ENCODE measurements at places on chromosomes 5 and 9.
A peak's percentile ranks its signal among the peaks of the same experiment; 100 is the strongest.

GRCh38 chr5:82077496-82077895 lies 105.7 kb downstream of the ATG10 start:
- DNase-seq = no peak

GRCh38 chr5:6611334-6612256 lies 21.2 kb downstream of the NSUN2 start:
- DNase-seq = no peak

DNA sequence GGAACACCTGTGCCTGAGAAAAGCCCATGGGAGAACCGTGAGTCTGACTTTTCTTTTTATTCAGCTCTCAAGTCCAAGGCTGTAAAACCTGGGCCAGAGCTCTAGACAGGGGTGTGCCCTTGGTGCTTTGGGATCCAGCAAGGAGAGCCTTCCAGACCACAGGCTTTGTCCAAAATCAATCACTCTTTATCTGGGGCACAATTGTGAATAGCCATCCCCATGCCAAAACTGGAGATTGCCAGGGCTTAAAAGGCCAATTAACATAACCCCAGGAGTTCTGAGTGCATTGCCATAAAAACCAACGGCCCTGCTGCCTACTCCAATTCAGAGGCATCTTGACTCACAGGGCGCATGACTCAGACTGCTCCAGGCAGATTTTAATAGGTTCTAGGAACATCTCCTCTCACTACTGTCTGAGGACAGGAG lies 391.8 kb downstream of the ARHGEF28 start:
- peak; percentile 81 for DNase-seq

DNA sequence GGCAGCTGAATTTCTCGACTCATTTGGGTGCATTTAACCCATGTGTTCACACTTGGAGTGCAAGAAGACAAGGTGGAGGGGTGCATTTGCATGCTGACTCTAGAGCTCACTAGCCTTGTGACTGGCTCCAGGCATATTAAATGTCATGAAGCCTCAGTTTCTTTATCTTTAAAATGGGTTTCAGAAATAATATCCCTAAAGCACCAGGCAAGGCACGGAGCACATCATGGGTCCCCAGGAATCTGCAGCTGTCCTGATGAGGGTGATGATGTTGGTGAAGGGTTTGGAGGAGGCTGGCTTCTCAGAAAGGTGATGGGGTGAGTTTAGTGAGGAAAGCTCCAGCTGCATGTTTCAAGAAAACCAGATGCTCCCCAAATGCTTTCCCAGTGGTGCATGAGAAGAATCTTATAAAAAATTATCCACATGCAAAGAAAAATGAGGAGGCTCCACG lies 14.8 kb downstream of the STC2 start:
- DNase-seq = no peak

DNA sequence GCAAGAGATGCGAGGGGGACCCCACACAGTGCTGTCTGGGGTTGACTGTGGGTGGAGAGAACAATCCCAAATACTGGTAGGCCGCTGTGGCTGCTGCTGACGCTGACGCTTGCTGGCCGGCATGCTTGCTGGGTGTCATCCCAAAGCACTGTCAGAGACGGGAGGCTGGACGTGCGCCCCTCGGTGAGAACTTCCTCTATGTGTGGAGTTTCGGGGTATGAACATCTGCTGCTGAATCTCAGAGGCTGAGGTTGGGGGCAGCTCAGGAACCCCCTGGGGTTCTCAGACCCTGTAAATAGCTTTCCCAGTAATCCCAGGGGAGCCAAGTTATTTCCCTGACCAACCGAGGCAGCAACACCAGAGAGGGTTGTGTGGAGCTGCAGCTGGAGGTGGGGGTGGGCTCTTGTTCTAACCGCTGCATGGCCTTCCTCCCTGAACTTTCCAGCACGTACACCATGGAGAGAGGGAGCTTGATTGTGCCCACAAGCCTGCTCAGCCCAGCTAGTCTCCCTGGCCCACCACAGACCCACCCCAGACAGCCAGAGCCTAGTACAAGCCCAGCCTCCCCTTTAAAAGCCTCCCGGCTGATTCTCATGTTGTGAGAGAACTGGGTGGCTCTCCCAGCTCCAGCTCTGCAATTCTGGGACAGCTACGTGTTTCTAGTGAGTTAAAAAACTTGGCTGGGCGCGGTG lies 21.8 kb upstream of the SLC12A7 start:
- DNase-seq = no peak

DNA sequence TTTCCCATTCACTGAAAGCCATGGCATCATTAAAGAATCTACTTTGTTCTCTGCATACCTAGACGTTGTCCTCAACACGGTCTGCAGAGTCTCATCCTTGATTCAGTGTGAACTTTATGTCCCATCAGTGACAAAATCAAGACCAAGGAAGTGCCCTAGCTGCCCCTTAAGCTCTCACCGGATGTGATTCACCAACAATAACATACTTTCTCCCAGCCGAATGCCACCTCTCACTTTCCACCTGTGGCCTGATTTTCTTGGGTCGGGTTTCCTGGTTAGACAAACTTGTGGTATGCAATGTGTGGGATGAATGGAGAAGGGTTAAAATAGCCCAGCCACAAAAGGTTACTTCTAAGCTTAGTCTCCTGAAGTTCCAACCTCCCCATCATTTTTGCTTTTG lies 145.3 kb upstream of the PAPPA start:
- DNase-seq = no peak

GRCh38 chr5:157342822-157343402 lies 77.0 kb downstream of the CYFIP2 start:
- DNase-seq = no peak

- DNase-seq = no peak
Observed at GRCh38 chr9:26983340-26983739, 22.1 kb downstream of the LRRC19 start.

- no peak for DNase-seq
Observed at GRCh38 chr9:19629488-19629887, 159.3 kb downstream of the SLC24A2 start.

DNA sequence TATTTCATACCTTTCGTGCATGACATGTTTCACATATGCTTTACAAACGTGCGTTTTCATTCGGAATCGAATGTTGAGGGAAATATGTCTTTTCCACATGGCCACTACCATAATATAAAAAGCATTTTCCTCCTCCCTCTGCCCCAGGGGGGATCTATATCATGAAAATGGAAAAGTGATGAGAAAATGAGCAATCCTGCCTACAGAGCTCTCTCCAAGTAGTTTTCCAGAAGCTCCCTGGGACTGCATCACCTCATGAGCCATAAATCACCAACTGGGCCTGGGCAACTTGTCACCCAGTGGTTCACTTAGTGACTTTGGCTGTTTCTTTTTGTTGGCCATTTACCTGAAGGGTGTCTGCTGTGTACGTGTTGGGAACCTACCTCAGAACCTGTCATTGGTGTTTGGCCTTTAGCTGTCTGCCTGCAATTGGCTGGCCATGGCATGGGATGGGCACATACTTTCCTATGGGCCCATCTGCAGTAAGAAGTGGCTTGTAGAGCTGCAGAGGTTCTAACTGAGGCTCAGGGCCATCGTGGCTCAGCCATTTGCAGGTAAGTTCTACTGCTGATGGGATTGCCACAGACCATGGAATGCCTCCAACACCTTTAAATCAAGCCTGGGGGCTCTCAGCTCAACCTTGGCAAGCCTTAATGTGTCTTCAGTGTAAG lies 9.5 kb upstream of the TIFAB start:
- no peak for DNase-seq

- no peak for DNase-seq
Observed at GRCh38 chr9:71737455-71737854, 30.9 kb downstream of the CEMIP2 start.

DNA sequence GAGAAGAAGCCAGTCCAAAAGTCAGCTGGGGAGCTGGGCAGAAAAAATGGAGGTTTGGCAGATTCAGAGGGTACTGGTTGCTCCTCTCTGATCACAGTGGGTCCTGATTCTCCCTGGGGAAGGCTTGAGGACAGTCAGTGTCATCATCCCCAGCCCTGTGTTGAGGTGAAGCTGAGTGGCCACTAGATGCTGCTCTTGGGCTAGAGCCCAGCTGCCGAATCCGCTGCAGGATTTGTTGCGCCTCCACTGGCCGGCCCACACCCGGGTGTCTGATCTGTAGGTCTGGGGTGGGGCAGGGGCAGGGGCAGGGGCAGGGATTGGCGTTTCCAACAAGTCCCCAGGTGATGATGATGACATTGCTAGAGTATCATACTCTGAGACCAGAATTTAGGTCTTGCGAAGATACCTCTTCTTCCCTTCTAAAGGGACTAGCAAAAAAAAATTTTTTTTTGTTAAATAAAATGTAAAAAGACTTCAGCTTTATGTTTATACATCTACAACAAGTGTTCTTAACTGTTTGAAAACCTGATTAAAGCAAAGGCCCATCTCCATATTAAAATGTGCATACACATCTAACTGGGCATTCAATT lies 106.8 kb downstream of the PDE6A start:
- peak; percentile 18 for DNase-seq

GRCh38 chr5:123429993-123430392 lies 6.8 kb upstream of the CEP120 start:
- no peak for DNase-seq

- no peak for DNase-seq
Observed at GRCh38 chr5:125249400-125249799, 503.0 kb upstream of the ZNF608 start.

DNA sequence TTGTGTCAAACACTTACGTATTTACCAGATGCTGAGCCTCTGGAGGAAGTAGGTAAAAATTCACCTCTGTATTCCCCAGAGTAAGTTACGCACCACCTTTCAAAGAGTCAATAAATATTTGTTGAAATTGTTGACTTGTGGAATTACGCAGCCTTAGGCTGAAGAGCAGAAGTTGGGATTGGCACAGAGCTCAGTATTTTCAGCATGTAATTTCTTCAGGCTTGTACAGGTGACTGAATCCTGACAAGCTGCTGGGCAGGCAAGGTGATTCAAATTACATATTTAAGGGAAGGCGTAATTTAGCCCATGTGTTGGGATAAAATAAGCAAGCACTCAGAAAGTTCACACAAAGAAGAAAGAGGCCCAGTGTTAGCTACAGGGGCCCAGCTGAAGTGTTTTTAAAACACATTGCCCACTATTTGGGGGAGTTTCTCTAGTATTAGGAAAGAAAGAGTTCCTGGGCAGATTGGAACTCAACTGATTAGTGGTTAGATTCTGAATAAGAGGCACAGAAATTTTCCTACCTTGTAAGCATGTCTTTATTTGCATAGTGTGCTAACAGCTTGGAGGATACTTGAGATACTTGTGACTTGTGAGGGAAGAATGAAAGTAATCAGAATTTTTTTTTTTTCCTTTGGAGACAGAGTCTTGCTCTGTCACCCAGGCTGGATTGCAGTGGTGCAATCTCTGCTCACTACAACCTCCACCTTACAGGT lies 165.3 kb upstream of the FBXL7 start:
- DNase-seq = no peak

DNA sequence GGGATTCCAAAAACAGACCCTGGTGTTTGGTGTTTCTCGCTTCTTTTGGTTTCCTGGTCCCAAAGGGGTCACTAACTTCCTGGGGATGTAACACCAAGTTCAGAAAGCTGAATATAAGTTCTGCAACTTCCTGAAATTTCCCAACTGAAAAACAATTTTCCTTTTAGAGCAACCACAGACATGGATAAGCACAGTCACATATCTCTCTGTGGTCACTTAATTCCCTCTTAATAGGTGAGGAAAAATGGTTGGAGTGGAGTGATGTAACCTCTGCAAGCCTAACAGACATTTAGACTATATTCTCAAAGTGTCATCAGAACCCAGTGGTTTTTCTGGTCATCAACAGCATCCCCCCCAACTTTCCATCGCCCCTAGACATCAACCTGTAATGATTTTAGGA lies 135.3 kb downstream of the PRELID2 start:
- DNase-seq = no peak

- no peak for DNase-seq
Observed at GRCh38 chr5:69048230-69048629, 45.6 kb upstream of the SLC30A5 start.

DNA sequence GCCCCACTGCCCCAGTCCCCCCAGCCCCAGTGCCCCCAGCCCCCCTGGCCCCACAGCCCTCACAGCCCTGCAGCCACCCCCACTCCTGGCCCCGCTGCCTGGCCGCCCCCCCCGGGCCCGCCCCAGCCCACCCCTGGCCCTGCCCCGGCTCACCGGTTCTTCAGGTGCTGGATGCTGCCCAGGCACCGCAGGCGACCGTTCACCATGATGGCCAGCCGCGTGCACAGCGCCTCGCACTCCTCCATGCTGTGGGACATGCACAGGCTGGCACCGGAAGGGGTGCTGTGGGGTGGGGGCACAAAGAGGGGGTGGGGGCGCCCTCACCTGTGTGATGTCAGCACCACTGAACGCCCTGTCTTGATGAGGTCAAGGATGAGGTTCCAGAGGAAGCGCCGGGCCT lies 12.8 kb upstream of the CLIC3 start:
- DNase-seq = no peak

DNA sequence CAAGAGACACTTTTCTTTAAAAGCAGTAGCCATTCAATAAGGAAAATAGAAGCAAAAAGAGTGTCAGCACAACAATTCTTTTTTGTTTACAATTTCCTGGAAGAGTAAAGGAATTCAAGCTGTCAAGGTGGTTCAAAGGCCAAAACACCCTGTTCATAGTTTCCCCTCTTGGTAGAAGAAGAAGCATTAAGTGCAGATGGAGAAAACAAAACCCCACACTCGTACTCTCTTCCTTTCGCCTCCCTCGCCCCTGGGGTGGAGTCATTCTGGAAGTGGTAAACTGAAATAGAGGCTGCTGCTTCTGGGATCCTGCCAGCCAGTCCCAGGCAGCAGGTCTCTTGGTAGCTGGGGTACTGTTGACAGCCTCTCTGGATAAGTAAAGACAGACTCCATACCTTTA lies 105.0 kb downstream of the ANKRD55 start:
- no peak for DNase-seq

DNA sequence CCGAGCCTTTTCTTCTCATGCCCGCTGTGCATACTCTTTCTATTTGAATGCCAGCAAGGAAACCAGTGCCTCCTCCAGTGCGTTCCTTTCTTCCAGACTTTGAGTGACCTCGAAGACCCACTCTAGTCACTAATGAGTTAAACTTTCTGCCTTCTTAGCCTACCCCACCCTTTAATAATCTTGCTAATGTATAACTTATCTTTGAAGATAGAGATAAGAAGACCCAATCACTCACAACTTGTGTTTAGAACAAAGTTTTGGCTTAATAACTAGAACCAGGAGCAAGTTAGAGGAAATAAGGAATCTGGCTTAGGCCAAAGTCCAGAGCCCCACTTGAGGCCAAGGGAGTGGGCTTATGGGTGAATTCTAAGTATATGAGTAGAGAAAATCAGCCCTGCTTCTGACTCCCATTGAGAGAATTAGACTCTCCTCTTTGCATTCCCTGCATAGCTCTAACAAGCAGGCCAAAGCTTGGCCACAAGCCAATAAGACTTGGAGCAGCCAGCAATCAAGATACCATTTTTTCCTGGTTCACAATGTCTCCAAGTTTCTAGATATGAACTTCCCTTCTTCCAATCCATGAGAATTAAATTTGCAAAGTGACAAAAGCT lies 181.5 kb upstream of the PIK3R1 start:
- DNase-seq = no peak

All from NCI-H1092 (cell line).